NCI-H226 (cell line): ENCODE measurements at places on chromosomes 6 and 20.

DNA sequence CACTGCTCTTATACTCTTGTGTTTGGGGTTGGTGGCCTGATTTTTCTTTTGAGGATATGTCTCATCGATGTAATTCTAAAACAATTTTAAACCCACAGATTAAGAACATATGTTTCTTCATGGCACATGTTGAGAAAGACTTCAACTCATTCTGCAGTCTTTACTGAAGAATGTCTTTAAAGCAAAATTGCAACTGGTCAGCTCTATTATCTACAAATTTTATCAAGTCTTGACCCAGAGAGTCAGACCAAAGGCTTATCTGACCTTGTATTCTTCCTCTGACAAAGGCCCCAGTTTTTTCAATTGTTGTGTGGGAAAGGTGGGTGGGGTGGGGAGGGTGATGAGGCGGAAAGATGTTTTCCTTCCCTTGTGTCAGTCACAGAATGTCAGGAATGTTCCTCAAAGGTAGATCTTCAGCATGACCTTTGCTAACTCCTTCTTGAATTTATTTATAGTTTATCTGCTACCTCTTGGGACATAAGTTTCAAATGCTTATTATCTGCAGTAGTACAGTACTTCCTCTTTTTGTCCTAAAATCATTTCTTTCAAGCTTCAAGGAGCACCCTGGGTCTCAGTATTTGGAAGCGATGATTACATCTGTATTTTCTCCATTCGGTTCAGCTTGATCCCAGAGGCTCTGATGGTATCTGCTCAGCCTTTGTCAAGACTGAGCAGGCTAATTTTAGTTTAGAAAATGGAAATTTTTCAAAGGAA lies 63.2 kb upstream of the TIAM2 start:
- DNase-seq, result peak; percentile 20

- no peak for DNase-seq
Measured at GRCh38 chr6:137923866-137924653, 57.0 kb downstream of the TNFAIP3 start.

DNA sequence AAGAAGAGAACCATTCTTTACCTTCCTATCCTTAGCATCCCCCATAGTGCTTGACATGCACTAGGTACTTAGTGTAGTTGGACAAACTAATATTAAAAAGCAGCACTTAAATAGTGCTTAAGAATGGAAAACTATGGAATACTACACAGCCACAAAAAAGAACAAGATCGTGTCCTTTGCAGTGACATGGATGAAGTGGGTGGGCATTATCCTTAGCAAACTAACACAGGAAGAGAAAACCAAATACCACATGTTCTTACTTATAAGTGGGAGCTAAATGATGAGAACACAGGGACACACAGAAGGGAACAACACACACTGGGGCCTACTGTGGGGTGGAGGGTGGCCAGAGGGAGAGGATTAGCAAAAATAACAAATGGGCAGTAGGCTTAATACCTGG lies 66.8 kb downstream of the EPHA7 start:
- DNase-seq, result no peak

GRCh38 chr6:159193923-159194322 lies 24.7 kb downstream of the FNDC1 start:
- DNase-seq, result no peak

GRCh38 chr20:38460040-38460623 lies 12.5 kb upstream of the RALGAPB start:
- peak; percentile 86 for DNase-seq

DNA sequence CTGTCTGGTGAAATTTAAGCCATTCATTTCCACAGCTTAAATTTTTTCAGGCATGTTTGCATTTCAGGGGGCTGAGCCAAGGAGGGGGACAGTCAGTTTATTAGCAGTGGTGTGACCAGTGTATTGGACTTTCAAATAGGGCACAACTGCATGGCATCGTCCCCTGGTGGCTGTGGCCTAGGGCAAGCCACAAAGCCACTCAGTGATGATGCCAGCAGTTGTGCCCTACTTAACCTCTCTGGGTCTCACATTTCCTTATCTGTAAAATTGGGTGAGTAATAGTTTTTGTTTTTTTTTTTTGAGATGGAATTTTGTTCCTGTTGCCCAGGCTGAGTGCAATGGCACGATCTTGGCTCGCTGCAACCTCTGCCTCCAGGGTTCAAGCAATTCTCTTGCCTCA lies 48.0 kb downstream of the CDC5L start:
- DNase-seq, result no peak

- DNase-seq, result no peak
Measured at GRCh38 chr6:110629153-110629552, 152.7 kb upstream of the SLC22A16 start.

- no peak for DNase-seq
Measured at GRCh38 chr6:84218091-84218490, 9.4 kb downstream of the CEP162 start.

DNA sequence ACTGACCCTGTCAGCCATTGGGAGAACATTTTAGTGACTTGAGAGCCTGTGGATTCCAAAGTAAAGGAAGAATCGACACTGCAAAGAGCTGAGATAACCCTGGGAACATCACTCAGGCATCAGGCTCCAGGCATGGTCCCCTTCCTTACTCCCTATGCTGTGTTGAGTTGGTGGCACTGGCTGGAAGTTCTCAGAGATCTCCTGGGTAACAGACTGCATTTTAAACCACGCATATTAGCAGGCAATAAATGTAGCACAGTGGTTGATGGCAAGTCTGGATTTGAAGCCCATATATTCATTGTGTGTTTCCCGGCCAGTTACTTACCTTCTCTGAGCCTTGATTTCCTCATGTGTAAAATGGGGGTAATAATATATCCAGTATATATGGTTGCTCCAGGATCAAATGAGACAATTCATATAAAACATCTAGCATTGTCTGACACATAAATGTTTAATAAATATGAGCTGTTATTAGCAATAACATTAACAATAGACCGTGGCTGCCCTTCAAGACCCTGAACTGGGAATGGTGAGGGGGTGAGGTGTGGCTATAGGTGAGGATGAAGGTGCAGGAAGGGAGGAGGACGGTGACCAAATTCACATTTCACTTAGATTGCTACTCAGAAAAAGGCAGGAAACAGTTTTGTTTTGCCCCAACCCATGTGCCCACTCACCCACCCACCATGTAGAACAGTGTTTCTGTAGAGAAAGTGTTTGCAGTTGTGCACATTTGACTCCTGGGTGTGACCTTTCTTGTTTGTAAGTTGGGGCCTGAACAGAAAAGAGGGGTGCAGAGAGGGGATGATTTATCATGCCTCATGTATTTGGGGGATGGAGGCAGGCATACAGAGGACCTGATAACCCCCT lies 2.1 kb downstream of the PLCG1 start:
- no peak for DNase-seq

- DNase-seq, result no peak
Measured at GRCh38 chr20:25274891-25275812, 27.3 kb downstream of the PYGB start.

DNA sequence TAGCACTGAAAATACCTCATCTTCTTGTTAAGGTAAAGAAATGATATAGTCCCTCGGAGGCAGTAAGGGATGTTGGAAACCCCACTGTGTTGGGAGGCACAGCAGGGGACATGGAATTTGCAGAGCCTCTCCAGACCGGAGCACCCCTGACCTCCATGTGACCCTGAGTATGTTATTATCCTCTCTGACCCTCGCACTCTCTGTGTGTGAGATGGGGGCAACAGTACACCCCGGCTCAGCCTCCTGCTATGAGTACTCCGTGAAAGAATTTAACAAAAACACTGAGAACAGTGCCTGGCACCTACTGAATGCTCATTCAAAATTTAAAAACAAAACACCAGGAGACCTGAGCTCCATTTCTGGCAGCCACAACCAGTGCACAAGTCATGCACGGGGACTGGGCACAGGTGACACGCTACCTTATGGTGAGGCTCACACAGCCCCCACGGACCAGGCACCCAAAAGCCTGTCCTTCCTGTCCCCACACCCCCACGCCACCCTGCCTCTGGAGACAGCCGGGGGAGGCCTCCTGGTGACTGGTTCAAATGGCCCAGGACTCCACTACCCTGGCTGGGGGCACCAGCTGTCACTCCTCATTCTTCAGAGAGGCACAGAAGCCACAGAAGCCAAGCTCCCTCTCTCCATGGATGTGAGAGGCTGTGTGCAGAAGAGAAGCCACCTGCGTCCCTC lies 6.1 kb downstream of the NINL start:
- no peak for DNase-seq

DNA sequence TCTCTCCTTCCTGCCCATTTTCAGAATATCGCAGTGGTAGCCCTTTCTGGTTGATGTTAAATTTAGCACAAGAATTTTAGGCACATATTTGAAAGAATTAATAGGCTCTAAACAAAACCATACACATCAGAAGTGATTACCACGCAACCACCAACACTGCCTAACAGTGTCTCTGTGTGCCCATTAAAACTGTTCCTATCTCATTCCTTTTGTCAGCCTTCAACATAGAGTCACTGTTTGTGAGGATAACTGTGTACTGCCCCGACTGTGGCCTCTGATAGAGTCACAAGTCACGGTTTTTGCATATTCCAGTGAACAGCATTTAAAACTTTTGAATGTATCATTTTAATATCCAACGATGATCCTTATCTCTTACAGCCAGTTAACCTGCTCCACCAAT lies 116.8 kb upstream of the TNFAIP3 start:
- DNase-seq, result no peak

GRCh38 chr6:136792095-136792409 lies 225 bp downstream of the MAP3K5 start:
- no peak for DNase-seq

DNA sequence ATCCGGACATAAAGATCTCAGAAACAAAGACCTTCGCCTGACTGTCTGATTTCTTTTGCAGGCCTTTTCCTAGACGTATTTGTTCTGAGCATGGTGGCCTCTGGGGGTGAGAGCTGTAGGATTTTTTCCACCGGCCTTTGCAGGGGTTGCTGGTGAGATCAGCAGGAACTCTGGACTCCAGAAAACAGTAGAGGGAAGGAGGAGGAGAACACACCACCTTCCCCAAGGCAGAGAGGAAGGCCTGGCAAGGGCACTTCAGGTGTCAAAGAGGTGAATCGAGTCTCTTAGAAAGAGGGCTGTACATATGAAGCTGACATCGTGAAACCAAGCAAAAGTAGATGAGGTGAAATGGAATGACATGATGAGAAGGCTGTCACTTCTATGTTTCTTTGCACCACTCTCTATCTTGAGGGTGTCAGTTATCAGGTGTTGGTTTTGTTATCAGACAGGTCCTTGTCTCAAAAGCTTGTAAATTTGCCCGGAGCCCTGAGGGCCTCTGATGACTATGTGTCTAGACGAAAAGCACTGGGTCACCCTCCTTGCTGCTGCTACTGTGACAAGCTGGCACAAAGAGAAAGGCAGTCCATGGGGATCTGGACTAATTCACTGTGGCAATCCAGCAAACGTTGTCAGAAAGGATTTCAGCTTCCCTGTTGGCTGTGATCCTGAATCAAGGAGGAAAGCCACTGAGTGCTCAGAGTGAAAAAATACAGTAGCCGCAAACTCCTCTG lies 91.3 kb upstream of the MAP3K7 start:
- DNase-seq, result no peak

GRCh38 chr6:21518317-21518716 lies 75.2 kb upstream of the SOX4 start:
- no peak for DNase-seq

DNA sequence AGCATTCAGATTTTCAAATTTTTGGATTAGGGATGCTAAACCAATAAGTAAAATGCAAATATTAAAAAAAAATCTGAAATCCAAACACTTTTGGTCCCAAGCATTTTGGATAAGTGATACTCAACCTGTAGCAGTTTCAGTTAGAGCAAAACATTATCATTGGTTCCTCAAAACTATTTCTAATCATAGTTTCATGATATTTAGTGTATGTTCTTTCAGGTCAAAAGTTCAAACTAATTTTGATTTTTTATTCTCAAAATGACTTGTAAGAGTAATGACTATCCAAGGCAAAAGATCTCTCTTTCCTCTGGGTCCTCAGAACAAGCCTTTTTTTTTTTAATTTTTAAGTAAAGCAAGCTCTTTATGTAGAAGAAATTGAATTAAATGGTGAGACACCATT lies 64.0 kb upstream of the TFB1M start:
- DNase-seq, result no peak

GRCh38 chr20:2680046-2680445 lies 12.5 kb upstream of the EBF4 start:
- no peak for DNase-seq

DNA sequence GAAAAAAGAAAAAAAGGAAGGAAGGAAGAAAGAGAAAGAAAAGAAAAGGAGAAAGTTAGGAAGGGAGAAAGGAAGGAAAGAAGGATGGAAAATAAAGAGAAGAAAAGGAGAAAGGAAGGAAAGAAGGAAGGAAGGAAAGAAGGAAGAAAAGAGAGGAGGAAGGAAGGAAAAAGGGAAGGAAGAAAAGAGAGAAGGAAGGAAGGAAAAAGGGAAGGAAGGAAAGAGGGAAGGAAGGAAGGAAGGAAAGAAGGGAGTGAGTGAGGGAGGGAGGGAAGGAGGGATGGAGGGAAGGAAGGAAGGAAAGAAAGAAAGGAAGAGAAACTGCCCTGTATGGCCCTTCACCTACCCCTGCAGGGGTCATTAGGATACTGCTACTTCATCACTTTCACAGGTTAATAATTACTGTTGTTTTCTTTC lies 12.9 kb upstream of the IGF2R start:
- no peak for DNase-seq

DNA sequence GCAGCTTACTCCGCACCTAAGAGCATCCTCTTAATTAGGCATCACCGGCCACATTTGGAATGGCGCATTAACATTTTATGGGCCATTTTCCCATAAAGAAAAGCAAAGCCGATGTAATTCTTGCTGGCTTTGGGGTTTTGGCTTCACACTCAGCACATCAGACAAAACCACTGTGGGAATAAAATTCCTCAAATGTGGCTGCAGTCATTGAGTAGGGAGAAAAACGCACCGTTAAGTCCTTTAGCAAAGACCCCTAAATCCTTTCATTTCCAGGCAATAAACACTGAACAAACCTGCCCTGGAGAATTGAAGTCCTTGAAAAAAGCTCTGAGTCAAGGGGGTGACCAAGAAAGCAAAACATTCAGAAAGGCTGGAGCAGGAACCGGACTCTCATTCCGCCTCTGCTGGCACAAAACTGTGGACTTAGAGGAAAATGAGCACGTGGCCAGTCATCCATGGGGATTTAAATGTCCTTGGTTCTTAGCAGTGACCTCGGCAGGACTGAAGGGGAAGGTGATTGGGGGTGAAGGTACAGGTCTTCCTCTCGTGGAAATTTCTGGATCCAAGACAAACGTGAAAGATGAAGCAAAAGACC lies 102.9 kb downstream of the CDH4 start:
- DNase-seq, result no peak

DNA sequence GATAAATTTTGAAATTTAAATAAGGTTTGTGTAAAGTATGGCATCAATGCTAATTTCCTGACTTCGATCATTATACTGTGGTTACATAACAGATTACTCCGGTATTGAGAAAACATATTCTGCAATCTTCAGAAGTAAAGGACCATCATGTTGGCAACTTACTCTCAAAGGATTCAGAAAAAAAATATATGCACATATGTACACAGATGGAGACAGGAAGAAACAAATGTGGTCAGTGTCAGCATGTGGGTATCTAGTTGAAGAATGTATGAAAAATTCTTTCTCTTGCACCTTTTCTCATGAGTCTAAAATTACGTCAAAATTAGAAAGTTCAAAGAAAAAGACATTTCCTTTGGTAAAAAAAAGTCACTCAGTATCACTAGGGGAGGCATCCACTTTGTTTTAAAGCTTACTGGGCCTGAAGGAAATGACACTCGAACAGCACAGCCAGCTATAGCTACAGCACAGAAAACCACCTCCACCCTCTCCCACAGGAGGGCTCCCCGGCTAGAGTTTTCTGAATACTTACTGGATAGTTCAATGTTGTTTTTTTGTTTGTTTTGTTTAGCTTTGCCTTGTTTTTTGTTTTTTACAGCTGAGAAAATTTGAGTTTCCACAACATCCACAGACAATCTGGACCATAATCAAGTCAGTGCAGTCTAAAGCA lies 317.2 kb upstream of the AGPAT4 start:
- no peak for DNase-seq

GRCh38 chr20:46365487-46366220 lies 40.8 kb downstream of the ELMO2 start:
- DNase-seq, result no peak
